ENCODE measurements at places on chromosomes 2 and 18.
A peak's percentile ranks its signal among the peaks of the same experiment; 100 is the strongest.

- DNase-seq = no peak
Measured at GRCh38 chr2:78383576-78383975, 641.9 kb upstream of the REG3G start.

- DNase-seq = peak; percentile 90
Measured at GRCh38 chr2:7209757-7210555, 292.7 kb downstream of the RNF144A start.

- no peak for DNase-seq
Measured at GRCh38 chr2:234278556-234279255, 218.2 kb downstream of the ARL4C start.

DNA sequence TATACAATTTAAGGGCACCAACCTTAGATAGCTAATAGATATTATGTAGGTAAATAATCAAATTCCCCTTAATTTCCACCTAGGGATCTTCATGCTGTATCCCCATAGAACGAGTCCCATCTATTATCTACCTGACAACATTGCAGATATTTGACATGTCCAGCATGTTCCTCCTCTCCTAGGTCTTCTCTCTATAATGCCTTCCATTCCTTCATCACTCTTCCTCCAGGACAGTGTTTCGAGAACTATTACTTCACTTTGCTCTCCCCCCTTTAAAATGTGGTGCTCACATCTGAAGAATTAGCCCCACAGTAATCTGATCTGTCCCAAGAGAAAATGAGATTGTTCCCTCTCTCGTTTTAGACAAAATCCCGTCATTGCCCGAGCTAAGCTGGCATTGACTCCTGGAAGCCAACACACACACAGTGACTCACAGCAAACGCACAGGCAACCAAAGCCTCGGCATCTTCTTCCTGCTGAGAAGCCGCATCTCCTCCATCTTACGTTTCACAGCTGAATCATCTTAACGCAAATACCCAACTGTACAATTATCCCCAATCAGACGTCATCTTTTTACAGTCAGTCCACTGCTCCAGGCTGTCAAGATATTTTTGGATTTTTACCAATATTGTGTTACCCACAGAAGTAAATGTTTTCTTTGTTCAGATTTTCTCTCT is 162.9 kb upstream of the AGAP1 start:
- DNase-seq = peak; percentile 97

DNA sequence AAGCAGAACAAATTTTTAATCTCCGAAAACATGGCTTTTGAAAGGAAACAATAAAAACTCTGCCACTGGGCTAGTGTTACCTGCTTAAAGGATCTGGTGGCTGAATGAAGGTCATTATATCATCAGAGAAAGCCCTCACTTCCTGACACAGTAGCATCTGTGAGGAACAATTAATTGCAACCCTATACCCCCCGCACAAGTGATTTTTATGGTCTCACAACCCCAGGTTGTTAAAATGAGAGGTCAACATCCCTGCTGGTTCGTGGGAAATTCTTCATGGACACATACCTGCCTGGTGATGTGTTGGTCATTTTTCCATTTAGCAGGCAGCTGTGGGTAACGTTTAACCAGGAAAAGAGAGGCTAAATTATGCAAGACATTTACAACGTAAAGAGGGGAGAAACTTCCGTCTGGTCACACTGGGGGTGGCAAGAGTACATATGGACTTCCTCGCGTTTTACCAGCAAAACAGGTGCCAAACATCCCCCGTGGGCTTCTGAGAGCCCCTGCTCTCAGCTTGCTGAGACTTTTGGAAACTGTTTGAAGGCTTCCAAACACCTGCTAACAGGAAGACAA is 29.2 kb downstream of the NIFK start:
- DNase-seq = no peak

DNA sequence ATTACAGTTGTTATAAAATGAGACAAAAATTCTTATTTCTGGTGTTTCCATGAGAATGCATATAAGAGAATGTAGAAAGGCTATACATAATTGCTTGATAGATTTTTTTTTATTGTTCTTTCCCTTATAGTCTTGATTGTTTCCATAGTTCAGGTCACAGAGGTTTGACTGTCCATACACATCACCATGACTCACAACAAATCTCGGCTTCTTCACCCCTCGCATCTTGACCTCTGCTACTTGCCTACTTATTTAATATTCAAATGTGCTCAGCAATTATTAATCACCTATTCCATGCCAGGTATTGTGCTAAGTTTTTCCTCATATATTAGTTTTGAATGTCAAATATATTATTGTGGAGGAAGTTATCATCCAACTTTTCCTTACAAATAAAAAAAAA is 789.6 kb downstream of the RNF144A start:
- DNase-seq = no peak

GRCh38 chr2:151198645-151199044 is 63.0 kb downstream of the RBM43 start:
- DNase-seq = no peak

DNA sequence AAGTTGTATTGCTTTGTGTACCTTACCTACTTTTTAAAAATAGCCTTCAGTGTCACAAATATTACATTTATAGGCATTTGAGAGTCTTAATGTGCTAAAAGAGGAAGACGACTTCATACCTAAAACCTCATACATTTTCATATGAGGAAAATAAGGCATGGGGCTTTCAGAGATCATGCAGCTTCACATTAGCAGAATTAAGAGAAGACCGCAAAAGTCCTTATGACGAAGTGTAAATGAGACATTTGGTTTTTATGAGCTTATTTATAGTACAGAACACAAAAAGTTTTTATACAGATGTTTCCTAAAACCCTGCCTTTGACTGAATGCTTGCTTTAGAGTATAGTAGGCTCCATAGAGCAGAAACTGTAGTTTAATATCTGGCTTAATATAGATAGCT is 10.1 kb upstream of the CCDC138 start:
- no peak for DNase-seq

DNA sequence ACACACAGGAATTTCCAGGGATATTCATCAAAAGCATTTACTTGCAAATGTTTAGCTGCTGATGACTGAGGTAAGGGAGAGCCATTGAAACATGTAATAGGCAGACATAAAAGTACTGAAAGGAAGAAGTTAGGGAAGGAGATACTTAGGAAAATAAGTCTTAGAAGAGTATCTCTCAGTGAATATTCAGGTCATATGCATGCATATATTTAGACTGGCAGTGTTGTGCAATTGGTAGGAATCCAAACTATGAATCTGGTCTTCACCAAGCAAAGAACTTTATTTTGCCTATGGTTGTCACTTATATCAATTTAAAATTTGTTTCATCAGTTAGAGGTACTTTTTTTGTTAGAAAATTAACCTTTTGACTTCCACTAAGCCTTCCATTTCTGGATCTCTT is 1490.7 kb downstream of the SUCLG1 start:
- DNase-seq = peak; percentile 53

DNA sequence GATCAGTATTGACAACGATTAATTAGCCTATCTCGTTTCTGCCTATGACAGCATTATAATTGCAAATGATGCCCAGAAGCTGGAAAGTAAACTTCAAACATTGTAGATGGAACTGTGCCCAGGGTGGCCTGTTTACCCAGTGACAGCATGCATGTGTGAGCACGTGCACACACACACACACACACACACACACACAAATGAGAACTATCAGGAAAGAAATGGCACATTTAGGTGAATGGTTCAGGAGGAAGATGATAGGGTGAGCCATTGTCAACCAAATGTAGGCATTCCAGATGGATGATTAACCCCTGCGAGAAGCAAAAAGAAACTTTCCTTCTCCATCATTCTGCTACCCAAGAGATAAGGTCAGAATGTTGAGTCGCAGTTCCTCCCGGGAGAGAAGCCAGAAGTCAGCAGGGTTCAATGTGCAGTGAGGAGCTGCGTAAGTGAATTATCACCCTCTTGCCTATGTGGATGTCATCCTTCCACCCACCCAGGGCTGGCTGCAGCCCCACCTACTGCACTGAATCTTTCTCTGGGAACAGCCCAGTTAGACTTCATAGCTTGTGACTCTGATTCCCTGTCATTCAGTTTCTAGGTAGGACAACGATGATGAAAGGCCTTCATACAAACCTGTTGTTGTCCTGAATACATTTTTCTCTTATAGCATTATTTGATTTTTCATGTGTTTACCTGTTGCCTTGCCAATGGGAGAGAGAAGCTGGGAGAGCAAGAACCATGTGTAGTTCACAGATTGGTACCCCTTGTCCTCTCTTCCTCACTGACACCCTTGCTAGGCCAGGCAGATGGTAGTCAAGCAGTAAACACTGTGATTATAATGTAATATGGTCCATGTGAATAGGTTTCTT is 3.5 kb upstream of the APOB start:
- DNase-seq = peak; percentile 8

GRCh38 chr2:95349568-95350322 is 52.6 kb downstream of the KCNIP3 start:
- DNase-seq = no peak

DNA sequence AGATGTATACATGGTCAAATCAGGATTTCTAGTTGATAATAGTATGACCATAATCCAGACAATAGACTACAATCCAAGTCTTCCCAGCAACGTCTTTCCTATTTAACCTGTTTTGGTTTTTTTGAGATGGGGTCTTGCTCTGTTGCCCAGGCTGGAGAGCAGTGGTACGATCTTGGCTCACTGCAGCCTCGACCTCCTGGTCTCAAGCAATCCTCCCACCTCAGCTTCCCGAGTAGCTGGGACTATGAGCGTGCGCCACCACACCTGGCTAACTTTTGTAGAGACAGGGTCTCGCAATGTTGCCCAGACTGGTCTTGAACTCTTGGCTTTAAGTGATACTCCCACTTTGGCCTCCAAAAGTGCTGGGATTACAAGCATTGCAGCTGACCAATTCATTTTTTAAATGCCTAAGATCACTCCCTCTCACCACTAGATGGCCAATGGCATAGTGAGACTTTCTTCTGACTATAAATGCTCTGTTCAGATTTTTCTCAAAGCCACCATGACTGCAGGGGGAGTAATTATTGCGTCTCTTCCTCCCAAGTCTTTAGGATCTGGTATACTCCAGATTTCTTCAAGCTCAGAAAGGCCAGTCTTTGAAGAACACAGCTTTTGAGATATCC is 47.6 kb downstream of the HNRNPLL start:
- DNase-seq = peak; percentile 29

DNA sequence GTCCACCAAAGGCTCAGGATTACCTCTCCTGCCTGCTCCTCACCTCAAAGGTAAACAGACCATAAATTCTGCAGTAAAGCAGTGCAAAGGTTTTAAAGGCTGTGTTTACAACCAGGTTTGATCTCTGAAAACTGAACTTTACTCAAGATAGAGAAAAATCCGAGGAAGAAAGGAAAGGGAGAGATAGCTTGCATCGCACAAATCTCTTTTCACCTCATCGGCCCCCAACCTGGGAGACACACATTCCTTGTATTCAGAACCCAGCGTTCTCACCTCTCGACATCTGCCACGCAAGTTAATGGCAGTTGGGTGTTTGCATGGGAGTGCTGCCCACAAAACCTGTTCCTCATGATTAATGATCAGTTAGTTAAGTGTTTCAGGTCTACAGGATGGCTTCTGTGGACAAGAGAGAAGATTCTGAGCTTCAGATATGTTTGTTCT is 72.6 kb downstream of the GATA6 start:
- no peak for DNase-seq

DNA sequence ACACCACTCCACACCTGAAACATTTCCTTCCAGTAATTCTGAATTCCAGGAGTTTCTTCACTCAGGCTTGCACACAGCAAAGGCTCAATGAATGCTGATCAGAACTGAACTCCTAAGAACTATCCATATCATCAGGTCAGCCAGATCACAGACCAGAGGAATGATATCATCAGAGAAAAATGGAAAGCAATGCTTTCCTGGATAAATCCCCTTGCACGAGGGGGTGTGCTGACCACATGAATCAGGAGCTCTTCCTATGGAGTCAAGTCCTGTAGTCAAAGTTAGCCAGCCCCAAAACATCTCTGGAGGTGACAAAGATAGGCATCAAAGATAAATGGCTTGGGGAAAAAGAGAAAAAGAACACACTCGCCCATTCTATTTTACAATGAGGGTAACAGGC is 83.8 kb upstream of the ACVR2A start:
- no peak for DNase-seq

- DNase-seq = no peak
Measured at GRCh38 chr2:231671270-231672050, 36.9 kb upstream of the PTMA start.

- no peak for DNase-seq
Measured at GRCh38 chr18:78519394-78520062, 460.1 kb upstream of the SALL3 start.

DNA sequence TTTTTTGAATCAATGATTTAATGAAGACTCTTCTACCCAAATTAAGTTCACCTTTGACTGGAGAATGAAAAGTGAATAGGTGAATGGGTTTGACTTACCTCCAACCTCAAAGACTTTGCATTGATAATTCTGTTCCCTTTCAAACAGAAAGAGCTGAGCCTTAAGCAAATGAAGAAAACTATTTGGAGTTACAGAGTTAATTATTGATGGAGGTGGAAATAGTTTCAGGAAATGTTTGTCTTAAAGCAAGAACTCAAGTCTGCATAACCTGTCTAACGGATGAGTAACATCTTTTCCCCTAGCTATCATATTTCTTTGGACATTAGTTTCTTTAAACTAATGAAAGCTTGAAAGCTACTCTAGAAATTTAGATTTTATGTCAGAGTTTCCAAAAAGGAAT is 166.5 kb downstream of the CERS6 start:
- DNase-seq = no peak

DNA sequence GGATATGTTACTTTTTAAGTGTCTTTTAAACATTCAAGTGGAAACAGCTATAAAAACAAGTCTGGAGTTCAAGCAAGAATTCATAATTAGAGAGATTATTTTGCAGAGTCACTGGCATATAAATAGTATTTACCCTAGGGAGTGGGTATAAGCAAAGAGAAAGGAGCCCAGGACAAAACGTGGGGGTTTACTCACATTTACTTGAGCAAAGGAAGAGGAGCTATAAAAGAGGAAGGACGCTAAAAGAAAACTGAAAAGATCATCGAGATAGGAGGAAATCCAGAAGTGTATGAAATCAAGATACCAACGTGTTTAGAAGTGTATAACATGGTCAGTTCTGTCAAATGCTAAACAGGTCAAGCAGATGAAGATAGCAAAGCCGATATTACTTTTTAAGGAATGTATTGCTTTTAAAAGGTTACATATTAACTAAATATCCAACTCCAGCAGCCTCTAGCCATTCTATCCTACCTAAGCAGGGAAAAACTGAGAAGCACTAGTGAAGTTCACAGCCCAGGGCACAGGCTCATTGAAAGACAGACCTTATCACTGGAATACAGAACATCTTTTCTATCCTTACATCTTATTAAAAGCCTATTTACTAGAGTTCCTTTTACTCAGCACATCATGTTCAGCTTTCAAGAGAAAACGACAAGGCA is 8.6 kb downstream of the KANSL1L start:
- peak; percentile 27 for DNase-seq

GRCh38 chr2:15693382-15693781 is 101.7 kb downstream of the DDX1 start:
- no peak for DNase-seq

DNA sequence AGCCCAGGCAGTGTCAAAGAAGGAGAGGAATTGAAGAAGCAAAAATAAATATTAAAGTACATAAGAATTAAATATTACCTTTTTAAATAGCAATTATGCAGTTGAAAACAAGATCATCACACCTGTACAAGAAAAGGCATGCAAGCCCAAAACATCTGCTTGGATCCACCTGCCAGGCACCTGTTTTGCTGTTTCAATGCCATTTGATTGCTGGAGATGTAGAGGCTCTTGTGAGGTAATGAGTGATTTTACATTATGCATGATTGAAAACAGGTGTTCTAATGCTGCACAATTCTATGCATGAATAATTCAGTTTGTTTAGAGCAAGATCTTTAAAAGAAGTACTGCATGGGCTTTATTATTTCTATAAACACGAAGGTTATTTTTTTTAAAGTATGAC is 700.6 kb upstream of the ZEB2 start:
- no peak for DNase-seq

GRCh38 chr18:6962571-6963451 is 154.8 kb downstream of the LAMA1 start:
- no peak for DNase-seq
